ENCODE measurements at places on chromosomes 6 and 20.
A peak's percentile ranks its signal among the peaks of the same experiment; 100 is the strongest.

DNA sequence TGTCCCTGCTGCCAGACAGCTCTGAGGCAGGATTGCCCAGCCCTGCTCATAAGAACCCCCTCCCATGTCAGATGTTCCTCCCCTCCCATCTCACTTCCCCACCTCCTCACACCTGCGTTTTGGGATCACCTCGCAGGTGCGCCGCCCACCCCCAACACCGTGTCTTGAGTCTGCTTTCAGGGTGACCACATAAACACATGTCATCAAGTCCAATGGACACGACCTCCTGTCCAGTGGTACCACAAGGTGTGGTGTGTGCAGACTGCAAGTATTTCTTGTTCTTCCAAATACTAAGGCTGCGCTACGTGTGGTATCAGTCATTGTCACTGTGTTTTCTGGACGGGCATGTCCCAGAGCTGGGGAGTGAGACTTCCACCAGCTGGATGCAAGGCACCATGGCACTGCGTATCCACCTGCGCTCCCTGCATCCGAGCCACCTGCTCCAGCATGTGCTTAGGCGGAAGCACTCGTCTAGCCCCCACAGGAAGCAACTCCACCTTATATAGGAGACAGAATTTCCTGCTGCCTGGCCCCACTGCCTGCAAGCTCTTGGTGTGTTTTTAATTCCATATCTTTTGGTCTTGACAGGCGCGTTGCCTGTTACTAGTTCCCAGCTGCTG is 119.7 kb upstream of the NXT1 start:
- no peak for DNase-seq

- DNase-seq: no peak
Observed at GRCh38 chr20:62059401-62059800, 6.3 kb downstream of the TAF4 start.

- no peak for DNase-seq
Observed at GRCh38 chr6:135084001-135084915, 29.6 kb upstream of the HBS1L start.

DNA sequence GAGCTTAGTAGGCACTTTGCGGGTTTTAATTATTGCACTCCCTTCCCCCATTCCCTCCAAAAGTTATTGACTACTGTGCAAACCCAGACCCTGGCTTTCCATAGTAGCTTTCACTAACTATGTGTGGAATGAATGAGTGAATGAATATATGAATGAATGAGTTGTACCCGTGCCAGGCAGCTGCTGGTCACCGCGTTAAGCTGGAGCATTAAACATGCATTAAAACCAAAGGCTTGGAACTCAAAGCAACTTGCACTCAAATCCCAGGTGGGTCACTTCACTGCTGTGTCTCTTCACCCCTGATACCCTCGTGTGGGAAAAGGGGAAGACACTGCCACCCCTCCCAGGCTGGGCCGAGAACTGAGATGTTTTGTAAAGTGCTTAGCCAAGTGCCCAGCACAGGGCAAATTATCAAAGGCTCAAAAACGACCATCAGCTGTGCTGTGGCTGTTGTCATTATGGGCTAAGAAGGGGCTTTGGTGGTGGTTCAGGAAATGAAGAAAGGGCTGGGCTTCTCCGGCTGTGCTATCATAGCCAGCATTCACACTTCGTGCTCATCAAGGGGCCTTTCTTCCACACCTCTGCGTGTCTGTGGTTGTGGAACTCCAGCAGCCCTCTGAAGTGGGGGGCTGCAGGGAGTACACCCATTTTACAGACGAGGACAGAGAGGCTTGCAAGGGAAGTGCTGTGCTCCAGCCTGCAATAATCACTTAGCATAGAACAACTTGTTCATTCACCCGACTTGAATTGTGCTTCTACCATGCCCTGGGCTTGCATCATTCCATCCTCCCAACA is 60.2 kb upstream of the STX16 start:
- DNase-seq: no peak

GRCh38 chr20:49785852-49786175 is 26.8 kb upstream of the SLC9A8 start:
- no peak for DNase-seq

- DNase-seq: no peak
Observed at GRCh38 chr6:130848945-130849344, 21.7 kb downstream of the SMLR1 start.

DNA sequence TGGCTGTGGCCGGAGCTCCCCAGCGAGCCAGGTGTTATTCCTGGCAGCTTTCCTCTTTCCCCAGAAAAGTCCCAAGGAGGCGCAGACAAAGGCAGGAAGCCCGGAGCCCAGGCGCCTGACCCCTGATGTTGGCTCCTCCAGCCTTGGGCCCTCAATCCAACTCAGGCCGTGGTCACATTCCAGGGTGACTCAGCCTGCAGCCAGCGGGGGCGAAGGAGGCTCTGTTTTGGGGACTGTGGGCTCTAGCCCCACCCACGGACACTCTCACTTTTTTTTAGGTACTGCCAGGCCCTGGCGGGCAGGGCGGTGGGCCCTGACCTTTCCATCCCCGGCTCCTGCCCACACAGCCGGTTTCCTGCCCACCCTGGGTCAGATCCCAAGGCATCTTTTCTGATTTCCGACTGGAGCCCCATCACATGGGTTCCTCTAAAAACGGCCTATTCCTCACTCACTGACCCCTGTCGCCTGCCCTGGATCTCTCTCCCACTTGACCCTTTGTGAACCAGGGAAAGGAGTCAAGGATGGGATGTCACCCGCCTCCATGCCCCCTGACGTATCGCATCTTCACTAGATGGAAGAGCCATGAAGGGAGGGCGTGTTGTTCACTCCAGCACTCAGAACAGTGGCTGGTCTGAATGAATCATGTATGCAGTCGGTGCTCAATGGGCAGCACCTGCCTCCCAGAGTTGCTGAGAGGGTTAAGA is 5.5 kb downstream of the PTGIS start:
- DNase-seq: no peak

- DNase-seq: no peak
Observed at GRCh38 chr6:74626288-74626687, 579.6 kb downstream of the COL12A1 start.

DNA sequence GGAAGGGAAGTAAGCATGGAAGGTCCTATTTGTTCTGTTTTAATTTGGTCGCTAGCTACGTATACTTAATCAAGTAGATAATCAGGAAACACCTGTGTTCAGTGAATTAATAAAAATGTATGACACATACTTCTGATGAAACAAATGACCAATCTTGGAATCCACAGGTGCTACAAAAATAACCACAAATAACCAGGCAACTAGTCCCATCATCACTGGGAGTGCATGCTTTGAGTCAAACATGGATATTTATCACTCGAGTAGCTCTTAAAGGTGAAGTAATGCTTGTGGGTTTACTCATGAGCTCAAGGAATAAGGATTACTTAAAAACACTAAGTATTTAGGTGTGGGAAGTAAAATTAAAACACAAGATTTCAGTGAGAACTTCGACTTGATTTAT is 285.6 kb upstream of the ID4 start:
- DNase-seq: no peak

- DNase-seq: peak; percentile 32
Observed at GRCh38 chr20:2693286-2694007, 867 bp downstream of the EBF4 start.

- no peak for DNase-seq
Observed at GRCh38 chr6:83976871-83977270, 56.7 kb upstream of the MRAP2 start.

DNA sequence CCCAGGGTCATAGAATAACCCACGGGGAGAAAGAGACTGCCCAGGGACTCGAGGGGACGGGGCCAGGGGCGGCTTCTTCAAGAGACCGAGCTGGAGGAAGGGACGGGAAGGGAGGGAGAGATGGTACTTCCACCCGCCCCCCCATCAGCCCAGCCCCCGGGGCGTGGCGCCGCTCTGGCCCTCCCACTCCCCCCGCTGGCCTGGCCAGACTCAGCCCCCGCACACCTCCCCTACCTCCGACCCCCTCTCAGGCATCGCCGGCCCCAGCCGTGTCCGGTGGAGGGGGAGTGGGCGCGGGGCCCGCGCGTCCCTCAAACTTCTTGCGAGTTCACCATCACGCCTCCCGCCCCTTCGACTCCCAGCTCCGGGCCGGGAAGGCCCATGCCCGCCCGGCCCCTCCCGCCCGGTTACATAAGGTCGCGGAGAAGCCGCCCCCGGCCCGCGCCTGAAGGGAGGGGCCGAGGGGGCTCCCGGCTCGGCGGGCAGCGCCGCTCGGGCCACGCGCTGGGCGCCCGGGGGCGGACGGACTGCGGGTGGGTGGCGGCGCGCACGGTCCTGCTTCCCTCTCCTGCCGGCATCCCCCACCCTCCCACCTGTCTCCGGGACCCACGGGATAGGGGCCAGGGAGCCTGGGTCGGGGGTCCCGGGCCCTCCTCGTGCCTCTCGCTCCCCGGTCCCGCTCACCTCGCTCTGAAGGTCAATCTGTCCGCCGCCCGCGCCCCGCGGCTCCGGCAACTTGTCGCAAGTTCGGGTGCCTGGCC is 562 bp downstream of the TFEB start:
- DNase-seq: peak; percentile 53

- DNase-seq: no peak
Observed at GRCh38 chr6:41726876-41727275, 8.5 kb downstream of the TFEB start.

GRCh38 chr20:18042229-18042628 is 15.5 kb downstream of the OVOL2 start:
- DNase-seq: no peak

- DNase-seq: no peak
Observed at GRCh38 chr6:14635934-14636591, 518.5 kb downstream of the CD83 start.

DNA sequence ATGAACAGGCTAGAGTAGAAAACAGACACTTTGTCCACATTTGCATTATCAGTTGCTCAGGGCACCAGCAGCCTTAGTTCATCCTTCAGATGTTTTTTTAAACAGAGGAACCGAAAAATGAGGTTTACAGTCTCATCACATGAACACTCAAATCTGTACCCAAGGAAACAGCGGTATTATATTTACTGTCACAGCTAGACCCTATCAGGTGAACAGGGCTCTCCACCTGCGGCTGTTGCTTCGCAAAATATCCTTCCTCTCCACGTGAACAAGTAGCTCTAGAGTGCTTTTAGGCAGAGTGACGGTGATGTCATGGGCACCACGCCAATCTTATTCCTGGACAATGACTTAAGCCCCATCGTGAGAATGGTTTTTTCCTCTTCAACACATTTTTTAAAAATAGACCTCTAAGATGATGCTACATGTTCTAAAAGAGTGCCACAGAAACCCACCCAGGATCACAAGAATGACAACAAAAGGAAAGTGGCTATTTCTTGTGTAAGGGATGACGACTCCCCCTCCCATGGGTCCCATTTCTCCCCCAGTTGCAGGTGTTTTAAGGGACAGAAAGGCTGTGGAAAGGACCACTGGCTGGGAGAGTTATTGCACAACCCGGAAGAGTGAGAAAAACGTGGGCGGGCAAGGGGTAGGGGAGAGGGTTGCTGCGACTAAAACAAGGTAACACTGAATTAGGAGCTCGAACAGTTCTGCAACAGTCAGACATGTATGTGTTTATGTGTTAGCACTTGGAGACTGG is 77.7 kb downstream of the EFHC1 start:
- no peak for DNase-seq

DNA sequence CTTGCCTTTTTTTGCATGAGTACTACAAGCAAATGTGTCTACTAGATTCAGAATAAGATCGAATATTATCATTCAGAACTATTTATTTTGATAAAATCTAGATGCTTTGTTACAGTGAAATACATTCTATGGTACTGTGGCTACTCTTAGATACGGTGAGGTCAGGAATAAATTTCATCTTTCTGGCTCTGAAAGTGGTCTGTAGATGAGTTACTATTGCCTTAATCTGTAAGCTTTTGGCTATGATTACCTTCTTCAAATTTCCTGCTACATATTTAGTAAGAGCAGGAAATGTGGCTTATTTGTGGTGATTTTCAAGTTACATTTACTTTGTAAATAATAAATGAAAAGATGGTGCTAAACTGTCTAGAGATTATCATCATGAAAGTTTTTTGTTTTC is 50.0 kb downstream of the SCAF8 start:
- no peak for DNase-seq

DNA sequence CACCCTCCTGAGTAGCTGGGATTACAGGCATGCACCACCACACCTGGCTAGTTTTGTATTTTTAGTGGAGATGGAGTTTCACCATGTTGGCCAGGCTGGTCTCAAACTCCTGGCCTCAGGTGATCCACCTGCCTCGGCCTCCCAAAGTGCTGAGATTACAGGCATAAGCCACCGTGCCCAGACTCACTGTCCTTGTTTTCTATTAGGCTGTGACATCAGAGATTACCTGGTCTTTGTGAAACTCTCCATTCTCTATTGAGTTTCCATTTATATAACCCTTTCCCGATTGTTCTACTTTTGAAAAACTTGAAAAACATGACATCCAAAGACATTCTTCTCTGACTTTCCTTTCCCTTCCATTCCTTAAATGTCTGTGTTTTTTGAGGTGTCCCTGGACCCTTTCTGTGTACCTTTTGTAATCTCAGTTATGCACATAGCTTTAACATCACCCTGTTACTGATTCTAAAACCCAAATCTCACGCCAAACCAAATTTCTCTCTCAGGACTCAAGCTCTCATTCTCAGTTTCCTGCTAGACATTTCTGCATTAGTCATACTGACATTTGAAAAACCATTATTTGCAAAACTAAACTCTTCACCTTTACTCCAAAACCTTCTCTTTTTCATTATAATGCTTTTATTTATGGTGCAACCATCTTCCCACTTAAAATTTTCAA is 137.0 kb downstream of the KHDC1L start:
- DNase-seq: no peak

GRCh38 chr6:128663238-128663637 is 142.8 kb upstream of the PTPRK start:
- DNase-seq: no peak

- DNase-seq: no peak
Observed at GRCh38 chr6:352474-352873, 39.1 kb upstream of the IRF4 start.

GRCh38 chr6:33623895-33624381 is 2.8 kb downstream of the ITPR3 start:
- DNase-seq: no peak

DNA sequence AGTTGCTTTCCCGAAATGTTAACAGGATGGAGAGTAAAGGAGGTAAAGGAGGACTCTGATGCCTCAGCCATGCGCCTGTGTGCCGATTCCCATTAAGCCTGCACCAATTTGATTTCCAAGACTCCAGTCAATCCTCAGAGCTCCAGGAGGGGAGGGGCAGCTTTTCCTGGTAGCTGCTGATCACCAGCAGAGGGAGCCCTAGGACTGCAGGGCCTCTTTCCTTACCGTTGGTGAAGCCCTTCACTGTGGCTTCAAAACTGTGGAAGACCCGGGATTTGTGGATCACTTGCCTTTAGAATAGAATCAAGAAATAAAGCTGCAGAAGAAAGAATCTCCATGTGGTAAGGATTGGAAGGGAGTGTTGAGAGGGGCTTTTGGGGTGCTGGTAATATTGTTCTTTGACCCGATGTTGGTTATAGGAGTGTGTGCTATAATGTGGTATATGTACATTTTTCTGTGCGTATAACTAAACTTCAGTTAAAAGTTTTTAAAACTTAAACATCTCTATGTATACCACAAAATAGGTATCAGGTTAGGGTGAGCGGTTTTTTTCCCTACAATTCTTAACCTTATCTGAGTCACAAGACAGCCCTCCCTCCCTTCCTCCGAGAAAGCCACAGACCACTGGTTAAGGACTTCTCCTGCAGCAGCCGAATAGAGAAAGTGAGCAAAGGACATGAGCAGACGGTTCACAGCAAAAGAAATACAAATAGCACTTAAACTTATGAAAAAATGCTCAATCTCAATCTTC is 6.9 kb upstream of the OSER1 start:
- peak; percentile 61 for DNase-seq
